Central memory CD4-positive, alpha-beta T cell (primary cell): ENCODE measurements at places on chromosomes 7 and 10.

DNA sequence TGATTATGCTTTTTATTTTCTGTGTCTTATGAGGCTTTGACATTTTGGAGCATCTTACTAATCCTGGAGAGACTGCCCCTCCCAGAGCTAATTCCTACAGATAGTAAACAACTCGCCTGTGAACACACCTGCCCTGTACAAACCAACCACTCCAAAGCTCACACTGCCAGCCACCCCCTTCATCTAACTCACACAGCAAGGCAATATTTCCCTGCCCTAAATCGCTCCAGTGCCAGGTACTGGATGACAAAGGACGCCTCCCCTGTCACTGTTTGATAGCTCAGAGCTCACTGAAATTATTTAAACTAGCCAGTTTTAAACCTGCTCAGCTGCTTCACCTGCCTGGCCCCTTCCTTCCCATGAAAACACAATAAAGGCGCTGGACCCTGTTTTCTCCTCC is 535.1 kb upstream of the CELF2 start:
- no peak for DNase-seq

DNA sequence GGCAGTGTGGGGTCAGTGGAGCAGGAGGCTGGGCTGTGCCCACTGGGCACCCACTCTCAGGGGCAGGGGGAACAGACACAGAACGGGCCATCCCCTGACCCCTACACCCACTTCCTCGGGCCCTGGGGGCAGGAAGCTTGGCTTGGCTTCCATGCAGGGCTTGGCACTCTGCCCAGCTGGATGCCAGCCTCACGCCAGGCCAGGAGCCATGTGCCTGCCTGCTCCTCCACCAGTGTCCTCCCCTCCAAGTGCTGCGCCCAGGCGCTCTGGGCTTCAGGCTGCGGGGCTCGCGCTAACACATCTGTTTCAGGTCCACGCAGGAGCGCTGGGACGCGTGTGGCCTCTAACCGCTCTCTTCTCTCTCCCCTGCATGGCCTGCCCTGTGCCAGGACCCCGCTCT is 12.7 kb downstream of the LDB3 start:
- DNase-seq: no peak

DNA sequence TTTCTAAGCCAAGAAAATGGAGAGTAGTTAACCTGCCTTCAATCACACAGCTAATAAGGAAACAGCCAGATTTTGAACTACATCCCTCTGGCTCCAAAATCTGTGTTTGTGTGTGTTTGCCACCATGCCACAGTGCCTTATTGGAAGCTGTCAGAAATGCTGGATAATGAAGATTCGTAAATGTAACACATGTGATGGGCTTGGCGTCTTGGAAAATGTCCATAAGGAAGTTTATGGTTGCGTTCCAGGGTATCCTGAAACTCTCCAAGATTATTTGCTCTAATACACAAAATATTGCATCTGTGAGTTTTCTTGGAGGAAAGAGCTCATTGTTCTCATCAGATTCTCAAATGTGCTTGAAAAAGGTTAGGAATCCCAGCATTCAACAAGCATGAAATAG is 22.7 kb downstream of the MYOF start:
- no peak for DNase-seq

- DNase-seq: no peak
Measured at GRCh38 chr7:44961844-44962482, 16.9 kb downstream of the MYO1G start.

DNA sequence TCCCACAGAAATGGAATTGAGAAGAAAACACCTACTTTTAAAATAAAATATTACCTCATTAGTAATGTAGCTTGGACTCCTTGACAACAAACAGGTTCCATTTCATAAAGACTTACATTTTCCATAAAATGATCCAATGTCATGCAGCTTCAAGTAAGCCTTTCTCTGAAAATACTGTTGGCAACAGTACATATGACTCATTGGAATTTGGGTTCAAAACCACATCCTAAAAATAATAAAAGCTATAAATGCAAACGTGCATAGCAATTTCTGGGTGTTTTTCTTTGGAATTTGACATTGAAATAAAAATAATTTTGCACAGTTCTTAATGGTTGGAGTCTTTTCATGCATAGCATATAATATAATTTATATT is 47.9 kb downstream of the FHIP2A start:
- no peak for DNase-seq

- DNase-seq: no peak
Measured at GRCh38 chr10:78717200-78717599, 351.6 kb upstream of the ZMIZ1 start.

DNA sequence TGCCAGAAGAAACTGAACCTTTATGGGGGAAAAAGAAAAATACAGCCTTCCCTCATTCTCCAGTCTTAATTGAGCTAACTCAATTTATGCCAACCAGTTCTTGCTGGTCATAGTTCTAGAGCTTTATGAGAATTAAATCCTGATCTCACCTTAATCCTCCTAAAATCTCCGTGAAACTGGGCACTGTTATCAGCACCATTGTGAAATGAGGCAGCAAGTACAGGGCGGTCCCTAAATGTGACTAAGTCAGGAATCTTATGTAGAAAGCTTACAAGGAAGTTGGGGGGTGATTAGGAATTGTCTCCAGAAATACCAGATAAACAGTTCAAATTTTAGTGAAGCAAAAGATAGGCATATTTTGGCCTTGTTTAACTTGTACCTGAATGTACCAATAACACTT is 10.7 kb upstream of the INSYN2A start:
- DNase-seq: no peak

DNA sequence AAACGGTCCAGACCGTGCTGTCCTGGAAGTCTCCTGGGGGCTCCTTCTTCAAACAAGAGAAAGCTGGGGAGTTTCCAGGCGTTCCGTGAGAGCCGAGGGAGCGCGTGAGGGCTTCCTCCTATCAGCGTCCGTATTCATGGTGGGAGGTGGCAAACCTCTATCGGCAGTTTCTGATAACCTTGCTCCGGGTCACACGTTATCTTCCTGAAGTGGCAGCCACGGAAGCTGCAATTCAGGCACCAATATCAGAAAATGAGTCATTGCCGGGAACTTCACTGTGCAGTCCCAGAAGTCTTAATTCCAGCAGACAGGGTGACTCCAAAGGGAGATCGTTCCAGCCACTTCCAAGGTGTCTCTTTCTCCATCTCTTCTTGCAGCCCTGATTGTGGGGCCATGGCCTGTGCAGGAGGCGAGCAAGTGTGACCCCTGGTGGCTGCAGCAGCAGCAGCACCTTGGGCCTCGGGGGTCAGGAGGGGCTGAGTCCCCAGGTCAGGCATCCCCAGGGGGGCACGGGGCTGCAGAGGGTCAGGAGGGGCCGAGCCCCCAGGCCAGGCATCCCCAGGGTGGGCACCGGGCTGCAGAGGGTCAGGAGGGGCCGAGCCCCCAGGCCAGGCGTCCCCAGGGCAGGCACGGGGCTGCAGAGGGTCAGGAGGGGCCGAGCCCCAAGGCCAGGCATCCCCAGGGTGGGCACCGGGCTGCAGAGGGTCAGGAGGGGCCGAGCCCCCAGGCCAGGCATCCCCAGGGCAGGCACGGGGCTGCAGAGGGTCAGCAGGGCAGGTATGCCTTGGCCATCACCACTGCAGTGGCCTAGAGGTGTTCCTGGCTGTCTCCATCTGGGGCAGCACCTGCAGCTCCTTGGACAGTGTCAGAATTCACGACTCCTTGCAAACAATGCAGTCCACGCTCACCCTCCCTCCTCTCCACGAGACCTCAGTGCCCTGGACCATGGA is 538.7 kb downstream of the DNAJB6 start:
- peak; percentile 50 for DNase-seq

DNA sequence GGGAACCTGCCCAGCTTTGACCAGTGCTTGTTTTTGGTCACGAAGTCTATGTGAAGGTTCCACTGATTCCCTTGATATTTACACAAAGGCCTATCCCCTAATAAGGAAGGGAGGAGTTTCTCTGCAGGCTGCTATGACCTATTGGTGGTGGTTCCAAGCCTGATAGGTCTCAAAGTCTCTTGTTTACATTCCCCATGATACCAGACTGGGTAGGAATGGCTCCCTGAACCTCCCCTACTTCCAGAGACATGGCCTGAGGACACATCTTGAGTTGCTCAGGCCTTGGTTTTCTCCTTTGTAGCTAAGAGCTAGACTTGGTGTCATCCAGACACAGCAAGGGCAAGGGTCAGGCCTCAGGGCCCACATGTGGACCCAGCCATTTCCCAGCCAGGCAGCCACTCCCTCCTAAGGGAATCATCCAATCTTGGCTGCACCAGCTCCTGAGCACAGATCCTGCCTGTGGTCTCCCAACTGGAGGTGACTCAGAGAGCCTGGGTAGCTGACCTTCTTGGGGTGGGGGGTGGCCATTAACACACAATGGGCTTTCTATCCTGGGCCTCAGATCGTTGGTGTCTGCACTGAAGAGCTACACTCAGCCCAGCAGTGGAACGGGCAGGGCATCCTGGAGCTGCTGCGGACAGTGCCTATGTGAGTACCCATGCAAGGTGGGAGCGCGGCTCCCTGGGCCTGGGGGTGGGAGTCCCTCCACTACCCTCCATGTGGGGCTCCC is 51.0 kb upstream of the TRIM8 start:
- no peak for DNase-seq

GRCh38 chr7:96786998-96787395 is 77.4 kb upstream of the SEM1 start:
- no peak for DNase-seq

DNA sequence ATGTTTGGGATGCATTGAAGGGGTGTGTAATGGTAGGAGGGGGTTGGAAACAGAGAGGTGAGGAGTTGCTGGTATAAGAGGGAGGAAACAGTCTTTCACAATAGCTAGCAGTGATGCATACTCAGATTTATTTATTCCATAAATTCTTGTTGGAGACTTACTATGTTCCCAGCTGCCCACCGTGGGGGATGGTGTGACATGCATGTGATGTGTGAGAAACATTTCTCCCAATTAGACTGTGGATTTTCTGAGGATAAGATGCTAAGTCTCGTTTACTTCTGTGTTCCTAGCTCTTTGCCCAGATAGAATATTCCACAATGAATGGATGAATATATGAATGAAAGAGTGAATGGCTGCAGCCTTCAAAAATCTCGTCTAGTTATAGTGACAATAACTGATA is 23.0 kb upstream of the NEUROD6 start:
- DNase-seq: no peak

DNA sequence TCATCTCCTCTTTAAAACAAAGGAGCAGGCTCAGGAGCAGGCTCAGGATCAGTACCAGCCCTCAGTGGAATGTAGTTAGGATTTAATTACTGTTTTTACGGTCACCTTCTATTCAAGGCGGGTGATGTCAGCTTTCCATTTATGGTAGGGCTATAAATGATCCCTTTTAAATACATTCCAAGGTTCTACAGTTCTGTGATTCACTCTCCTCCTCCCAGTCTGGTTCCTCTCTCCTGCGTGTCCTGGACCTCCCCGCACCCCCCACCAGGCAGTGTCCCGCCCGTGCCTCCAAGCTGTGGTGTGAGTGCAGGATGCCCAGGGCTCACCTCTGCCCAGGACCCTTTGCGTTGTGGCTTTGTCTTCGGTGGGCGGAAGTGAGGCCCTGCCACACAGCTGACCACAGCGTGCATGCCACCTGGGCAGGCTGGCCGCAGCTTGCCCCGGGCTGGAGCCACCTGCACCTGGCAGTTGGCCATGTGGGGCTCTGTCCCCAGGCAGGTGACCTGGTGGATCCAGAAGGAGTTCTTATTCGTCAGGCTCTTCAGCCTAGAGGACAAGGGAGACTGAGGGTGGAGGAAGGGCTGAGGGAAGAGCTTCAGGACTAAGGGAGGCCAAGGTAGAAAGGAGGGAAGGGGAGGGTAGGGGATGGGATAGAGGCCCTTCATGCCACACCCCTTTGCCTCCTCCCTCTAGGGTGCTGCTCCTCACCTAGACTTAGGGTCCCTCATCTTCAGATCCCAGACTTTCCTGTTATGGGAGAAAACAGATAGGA is 9.1 kb downstream of the LOXL4 start:
- no peak for DNase-seq

- no peak for DNase-seq
Measured at GRCh38 chr7:2645274-2645868, 13.6 kb downstream of the TTYH3 start.

- DNase-seq: no peak
Measured at GRCh38 chr7:57400531-57401155, 49.3 kb upstream of the ZNF716 start.

DNA sequence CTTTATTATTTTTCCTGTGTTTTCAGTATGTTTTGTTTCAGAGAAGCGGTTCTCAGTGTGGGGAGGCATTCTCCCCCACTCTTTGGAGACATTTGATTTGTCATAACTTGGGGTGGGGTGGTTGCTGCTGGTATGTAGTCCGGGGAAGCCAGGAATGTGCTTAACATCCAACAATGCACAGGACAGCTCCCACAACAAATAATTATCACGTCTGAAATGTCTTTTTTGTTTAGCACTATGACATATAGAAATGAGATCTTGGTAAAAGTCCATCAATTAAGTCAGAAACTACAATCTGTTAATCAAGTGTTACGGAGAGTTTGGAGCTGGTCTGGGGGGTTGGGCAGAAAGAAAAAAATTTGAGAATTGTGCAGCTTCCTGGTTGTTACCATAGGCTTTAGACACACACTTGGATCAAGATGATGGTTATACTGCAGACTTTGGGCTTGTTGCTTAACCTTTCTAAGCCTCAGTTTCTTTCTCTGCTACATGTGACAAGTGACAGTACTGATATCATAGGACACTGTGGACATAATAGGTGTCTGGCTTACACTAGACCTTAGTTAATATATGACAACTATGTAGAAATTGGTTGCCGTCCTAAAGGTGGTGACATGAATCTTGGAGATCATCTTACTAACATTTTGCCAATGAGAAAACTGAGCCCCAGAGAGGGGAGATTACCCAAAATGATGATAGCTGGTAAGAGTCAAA is 113.7 kb downstream of the LRMDA start:
- DNase-seq: no peak

- no peak for DNase-seq
Measured at GRCh38 chr10:4174197-4174596, 389.2 kb upstream of the KLF6 start.

- no peak for DNase-seq
Measured at GRCh38 chr10:1648648-1649047, 88.7 kb downstream of the ADARB2 start.

DNA sequence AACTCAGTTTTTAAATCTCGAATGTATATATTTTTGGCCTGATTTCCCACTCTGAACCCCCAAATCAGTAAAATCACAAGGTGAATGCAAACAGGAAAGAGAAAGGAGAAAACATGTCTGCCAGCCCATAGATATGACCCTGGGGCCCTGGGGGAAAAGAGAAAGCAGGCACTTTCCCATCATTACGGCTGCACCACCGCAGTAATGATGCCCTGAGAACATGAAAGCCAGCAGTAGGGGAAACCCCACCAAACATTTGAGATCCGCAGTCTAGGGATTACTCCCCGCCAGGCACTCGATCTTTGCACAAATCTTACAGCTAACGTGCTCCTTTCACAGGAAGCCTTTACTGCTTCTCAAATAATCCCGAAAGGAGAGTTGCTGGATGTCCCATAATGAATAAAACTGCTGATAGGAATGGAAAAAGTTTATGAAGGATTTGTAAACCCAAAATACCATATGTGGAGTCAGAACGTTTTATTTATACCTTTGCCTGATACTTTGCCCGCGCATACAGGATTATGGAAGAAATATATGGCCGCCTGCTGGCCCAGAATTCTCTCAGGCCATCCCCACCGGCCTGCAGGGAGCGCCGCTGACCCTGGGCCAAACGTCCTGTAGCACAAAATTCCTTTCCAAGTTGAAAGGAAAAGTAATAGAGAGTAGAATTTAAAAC is 180.0 kb upstream of the INHBA start:
- no peak for DNase-seq

GRCh38 chr7:88071994-88072714 is 138.1 kb downstream of the ADAM22 start:
- DNase-seq: no peak
